ENCODE measurements at places on chromosomes 6 and 20.
A peak's percentile ranks its signal among the peaks of the same experiment; 100 is the strongest.

- DNase-seq, result no peak
Measured at GRCh38 chr20:62522748-62523396, 47.1 kb upstream of the GATA5 start.

- no peak for DNase-seq
Measured at GRCh38 chr6:142867988-142868812, 76.8 kb downstream of the HIVEP2 start.

- no peak for DNase-seq
Measured at GRCh38 chr6:159089443-159089842, 44.7 kb upstream of the TAGAP start.

DNA sequence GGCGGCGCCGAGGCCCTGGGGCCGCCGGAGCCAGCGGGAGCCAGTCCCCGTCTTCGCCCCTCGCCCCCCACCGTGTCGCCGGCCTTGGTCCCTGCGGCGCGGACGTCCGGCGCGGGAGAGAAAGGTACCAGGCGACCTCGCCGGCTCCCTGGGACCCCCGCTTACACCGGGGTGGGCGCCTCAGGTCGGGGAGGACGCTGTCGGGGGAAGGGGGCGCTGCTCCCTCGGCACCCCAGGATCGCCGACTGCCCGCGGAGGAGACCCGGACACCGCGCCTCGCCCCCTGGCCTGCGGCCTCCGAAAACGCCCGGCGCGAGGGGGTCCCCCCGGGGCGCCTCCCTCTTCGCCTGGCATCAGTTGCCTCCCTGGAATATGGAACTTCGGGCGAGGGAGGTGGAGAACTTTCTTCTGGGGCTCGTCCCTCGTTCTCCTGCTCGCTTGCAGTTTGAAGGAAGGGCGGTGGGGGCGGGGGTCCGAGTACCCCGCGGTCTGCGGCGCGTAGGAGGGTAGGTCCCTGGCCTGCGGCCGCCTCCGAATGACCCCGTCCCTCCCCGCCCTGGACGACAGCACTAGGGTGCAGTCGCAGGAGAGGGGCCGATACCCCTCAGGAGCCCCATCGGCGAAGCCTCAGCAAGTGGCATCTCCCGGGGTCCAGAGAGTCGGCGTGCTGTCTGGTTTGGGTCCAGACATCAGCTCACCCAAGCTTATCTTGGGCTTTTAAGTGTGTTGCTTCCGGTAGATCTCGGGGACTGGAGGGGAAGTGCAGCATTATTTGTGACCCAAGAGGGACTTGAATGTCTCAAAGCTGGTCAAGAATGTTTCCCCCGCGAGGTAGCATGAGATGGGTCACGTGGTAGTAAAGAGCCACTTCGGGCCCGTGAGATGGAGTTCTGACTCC lies 549 bp downstream of the ANKRD6 start:
- no peak for DNase-seq

DNA sequence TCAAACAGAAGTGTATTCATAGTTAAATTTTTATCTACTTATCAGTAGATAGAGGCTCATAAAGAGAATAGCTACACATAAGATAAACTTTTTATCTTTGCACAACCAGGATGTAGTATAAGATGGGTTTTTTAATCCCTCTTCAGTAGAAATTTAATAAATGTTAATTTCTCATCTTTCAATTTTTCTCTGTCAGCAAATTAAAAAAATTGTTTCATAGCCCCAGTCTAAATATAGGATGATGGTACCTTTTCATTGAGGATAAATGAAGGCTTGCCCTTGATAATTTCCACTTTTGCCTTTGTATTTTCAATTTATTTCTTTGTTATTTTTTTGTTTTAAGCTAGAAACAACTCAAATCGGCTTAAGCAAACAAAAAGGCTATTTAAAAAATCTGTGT lies 251.2 kb upstream of the NOX3 start:
- no peak for DNase-seq

GRCh38 chr6:9025796-9026394 lies 590.5 kb upstream of the SLC35B3 start:
- no peak for DNase-seq

DNA sequence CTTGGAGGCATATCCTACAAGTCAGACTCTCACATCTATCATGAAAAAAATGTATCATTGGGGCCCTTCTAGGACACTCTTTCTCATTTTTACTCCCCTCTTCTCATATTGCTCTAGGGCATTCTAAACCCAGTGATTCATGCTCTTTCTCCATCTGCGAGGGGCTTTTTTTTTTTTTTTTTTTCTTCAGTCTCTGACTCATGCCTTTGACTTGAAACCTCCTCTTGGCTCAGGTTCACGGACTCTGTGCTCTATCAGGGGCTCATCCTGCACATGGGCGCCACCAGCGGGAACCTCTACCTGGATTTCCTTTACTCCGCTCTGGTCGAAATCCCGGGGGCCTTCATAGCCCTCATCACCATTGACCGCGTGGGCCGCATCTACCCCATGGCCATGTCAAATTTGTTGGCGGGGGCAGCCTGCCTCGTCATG lies 17.8 kb downstream of the SLC22A1 start:
- DNase-seq, result no peak

GRCh38 chr6:33620158-33620855 lies 815 bp upstream of the ITPR3 start:
- peak; percentile 51 for DNase-seq

DNA sequence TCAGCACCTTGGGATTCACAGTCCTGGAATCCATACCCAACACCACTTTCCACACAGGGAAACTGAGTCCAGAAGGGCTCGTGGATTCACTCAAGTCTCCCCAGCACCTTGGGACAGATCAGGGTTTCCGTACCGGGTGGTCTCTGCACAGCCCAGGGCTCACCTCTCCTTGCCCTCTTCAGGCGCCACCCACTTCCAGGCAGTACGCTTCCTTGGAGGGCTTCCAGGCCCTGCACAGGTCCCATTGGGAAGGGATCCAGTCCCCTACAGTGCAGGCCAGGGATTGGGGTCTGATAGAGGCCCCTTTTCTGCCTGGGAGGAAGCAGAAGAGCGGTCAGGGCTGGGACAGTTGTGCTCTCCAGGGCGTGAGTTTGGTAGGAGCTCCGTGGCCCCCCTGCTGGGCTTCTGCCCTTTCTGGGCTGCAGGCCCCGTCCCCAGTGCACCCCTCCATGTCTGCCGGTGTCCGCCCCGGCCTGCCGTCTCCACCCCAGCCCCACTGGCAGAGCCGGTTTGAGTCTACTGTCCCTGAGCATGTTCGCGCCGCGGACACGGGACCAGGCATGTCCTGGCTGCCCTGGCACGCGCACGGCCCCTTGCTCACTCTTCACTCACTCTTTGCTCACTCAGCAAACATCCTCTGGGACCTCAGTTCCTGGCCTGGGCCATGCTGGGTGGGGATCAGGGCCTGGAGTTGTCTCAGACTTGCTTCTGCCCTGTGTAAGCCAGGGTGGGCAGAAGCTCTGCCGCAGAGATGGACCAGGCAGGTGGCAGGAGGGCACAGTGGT lies 12.6 kb downstream of the SRC start:
- DNase-seq, result no peak

- DNase-seq, result peak; percentile 96
Measured at GRCh38 chr6:2450546-2450945, 205.1 kb upstream of the GMDS start.

DNA sequence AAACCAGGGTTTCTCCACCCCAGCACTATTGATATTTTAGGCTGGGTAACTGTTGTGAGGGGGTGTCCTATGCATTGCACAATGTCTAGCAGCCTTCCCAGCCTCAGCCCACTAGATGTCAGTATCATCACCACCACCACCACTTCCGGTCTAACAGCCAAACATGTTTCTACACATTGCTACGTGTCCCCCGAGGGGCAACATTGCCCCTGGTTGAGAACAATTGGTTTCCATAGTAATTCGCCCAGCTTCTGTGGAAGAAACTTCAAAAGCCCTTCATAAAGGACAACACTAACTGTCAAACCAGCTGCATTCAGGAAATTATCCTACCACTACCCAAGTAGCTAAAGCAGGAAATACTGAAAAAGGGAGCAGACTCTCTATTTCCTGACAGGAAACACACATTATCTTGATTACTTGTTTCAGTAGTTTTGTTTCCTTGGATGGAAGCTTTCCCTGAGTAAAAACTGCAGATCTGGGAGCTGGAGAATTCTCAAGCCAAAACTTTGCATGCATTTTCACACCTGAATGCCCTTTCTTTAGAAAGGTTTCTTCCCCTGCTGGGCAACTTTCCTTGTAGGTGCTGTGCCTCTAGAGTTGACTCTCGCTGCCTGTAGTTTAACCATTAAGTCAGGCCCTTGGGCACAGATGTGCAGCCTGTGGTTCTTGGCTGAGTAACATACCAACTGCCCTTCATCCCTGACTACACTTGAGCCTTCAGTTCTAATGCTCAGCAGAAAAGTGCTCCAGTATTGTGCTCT lies 23.6 kb downstream of the PKHD1 start:
- DNase-seq, result peak; percentile 37

GRCh38 chr6:106056060-106056745 lies 29.9 kb upstream of the PRDM1 start:
- no peak for DNase-seq

GRCh38 chr20:61572789-61573188 lies 320.7 kb downstream of the CDH4 start:
- no peak for DNase-seq

DNA sequence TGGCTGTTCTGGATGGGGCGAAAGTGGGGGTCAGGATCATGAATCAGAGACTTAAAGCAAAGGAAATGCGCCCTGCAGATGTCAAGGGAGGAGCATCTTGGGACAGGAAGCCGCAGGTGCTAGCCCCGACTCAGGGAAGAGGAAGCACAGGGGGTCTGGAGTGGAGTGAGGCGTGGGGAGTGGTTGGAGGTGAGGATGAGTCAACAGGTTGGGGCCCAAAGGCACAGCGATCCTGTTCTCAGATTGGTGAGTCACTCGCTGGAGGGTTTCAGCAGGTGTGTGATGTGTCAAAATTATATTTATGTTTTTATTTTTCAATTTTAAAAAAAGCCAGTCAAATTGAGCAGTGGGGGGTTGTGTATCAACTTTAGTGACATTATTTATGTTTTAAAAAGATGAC lies 19.0 kb downstream of the PACSIN1 start:
- DNase-seq, result no peak

DNA sequence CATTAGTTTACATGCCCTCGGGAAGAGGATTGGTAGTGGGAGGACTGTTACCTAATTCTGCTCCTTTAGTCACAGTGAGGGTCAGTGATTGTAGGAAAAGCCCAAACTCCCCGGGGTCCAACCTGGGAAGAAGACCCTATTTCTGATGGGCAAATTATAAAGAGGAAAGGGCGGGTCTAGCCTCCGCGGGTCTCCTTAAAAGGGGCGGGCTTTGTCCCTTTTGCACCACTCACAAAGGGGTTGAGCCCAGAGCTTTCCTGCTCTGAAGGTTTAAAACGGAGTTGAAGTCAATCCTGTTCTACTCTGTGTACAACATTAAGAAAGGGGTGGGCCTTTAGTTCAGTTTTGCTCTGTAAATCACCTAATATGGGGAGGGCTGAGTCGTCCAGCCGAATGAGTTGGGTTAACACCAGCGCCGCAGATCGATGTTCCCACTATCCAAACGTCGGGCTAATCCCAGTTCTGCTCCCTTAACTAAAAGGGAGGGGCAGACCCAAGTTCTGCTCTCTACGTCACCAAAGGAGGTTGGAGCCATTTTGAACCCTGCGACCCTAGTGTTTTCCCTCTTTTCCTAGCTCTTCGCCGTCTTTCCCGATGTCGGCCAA lies 920 bp upstream of the RNF5 start:
- DNase-seq, result peak; percentile 90

- DNase-seq, result no peak
Measured at GRCh38 chr6:169239181-169239580, 14.5 kb downstream of the THBS2 start.

DNA sequence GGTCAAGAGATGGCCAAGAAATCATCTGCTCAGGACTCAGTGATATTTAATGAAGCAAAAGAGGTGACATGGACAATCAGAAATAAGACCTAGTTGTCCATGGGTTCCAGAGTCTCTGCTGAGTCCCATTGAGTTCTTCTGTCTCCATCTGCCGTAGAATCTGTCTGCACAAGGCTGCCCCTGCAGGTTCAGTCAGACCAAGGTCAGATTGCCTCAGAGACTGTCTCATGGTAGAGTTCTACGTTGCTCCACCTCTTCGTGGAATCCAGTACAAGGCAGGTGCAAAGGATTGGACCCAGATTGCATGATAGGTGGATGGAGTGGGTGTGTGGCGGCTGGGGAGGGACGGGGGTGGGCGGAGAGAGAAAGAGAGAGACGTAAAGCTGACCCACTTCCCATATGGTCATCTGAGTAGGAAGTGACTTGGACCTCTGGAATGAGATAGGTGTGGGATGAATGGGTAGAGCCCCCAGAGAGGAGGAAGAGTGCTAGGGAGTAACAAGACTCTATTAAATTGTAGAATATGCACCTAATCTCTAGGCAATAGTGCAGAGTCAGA lies 75.3 kb downstream of the SOBP start:
- DNase-seq, result no peak

DNA sequence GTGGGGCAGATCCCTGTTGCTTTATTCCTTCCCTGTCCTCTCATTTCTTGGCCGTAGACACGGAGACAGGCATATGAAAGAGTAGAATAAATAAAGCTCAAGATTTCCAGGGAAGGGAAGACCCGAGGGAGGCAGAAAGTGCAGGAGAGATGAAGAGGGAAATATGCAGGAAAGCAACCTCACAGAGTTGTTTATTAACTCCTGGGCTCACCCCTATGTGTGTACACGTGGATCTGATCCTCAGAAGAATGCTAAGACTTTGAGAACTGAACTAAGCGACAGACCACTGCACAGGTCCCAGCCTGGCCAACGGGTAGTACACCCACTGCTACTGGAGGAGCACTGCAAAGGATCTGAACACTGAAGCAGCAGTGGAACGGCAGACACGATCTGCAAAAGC lies 156.2 kb downstream of the KIF16B start:
- DNase-seq, result no peak

DNA sequence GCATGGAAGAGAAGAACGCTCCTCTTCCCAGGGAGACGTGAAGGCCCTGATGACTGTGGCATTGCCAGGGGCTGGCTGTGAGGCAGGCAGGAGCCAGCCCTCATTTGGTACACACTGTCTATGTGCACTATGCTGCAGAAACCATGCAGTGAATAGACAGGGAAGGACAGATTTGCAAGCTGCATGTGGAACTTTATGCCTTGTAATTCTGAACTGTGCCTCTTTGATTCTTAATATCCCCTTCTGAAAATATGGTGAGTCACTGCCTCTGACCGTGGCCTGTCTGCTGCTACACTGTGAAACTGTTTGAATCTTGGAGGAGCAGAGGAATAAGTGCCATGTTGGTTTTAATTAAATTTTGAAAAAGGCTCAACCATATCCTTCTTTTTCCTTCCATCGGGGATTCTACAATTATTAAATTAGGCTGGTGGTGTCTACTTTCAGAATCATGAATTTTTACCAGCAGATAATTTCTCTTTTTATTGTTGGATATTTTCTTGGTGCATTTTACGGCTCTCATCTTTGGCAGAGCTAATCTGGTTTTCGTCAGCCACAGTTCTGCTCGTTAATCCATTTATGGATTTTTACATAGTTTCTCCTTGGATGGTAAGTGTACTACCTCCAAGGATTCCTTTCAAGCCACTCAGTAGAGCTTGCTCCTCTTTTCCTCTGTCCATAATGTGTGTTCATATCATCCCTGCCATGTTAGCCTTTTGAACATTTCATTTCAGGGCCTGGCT lies 301.0 kb upstream of the SLC35B3 start:
- DNase-seq, result no peak

All from NCI-H1105 treated with DMSO at 0.1 percent for 48 hours (cell line).